ENCODE measurements at places on chromosomes 7 and 10. TPM values are rescaled to one million over a fixed set of nuclear protein-coding genes. Genes with fewer than 3 reads are reported as not detected.

GRCh38 chr10:20058135-20058534 lies 241.9 kb downstream of the PLXDC2 start:
- no peak for DNase-seq

- DNase-seq = no peak
These were observed 54.5 kb downstream of the WDFY4 start for GRCh38 chr10:48739170-48739569.

- DNase-seq = peak; percentile 12
These were observed 91.1 kb upstream of the DNAJB12 start for GRCh38 chr10:72445851-72446250.

GRCh38 chr10:24483701-24484100 lies 240.0 kb downstream of the ARHGAP21 start:
- no peak for DNase-seq

- DNase-seq = no peak
These were observed 25.4 kb upstream of the EXOC6 start for GRCh38 chr10:92822964-92823363.

DNA sequence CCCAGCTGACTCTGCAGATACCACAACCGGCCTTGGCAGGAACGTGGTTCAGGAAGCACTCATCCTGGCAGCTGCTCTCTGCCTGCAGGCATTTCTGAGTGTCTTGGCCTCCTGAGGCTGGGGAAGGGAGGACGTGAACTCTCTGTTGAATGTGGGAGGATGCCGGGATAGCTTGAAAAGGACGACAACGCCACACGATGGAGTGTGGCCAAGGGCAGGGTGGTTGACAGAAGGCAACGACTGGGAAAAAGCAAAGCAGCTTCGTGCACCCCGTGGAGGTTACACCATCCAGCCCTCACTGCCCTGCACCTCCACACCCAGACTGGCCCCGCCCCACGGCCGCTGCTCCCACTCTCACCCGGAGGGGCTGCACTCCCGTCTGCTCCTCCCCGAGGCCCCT lies 466.1 kb upstream of the FOXK1 start:
- peak; percentile 50 for DNase-seq

DNA sequence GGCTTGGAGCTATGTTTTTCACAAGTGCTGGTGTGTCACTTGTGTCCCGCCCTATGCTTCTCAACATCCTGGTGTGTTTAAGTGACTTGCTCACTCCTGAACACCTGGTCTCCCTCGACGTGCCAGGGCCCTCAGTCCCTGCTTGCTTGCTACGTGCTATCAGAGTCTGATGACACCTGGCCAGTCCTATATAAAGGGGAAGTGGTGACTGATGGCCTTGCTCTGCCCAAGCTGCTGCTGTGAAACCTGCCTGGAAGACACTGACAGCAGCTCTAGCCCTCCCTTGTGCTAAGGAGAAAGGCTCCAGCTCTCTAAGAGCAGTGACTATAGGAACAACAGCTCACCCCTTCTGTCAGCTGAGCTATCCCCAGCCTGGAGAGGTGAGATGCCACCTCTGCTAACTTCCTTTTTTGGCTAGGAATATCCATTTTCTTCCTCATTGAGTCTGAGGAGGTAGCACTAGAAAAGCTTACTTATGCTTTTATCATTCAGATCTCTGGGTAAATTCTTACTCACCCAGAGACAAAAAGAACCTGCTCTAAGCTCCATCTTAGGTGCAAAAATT lies 77.2 kb upstream of the PLXNA4 start:
- no peak for DNase-seq

DNA sequence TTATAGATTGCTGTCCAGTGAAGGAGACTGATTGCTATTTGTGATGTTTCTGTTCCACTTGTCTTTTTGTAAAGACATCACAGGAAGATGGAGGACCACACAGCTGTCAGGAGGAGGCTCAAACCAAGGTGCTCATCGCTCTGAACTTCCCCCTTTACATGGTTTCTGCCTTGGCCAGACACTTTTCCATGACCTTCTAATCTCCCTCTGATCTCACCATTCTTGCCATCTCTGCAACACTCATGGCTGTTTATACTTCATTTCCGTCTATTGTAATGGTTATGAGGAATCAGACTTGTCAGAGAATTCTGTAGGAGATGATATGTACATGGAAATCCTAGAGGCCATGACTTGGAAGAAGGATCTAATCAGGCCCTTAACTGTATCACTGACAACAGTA lies 1.7 kb upstream of the TAS2R5 start:
- DNase-seq = no peak

- peak; percentile 81 for DNase-seq
These were observed 110.8 kb downstream of the JAZF1 start for GRCh38 chr7:28069807-28070206.

- DNase-seq = no peak
These were observed 32.4 kb downstream of the BTBD16 start for GRCh38 chr10:122303271-122304053.

DNA sequence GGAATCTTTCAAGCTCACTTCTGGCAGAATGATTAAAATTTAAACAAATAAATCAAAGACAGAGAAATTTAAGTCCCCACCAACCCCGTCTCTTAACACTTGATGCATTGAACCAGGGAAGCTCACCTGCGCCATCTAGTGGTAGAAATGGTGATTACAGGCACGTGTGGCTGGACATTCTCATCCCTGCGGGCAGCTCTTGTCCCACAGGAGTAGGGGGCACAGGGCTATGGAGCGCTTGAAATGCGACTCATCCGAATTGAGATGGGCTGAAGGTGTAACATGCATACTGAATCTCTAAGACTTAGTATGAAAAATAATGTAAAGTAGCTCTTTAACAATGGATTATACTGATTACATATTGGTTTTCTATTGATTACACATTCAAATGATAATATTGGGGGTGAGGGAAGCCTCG lies 24.8 kb upstream of the SLIT1 start:
- peak; percentile 91 for DNase-seq

GRCh38 chr10:44747593-44748172 lies 163.5 kb upstream of the TMEM72 start:
- DNase-seq = peak; percentile 49

VKORC1L1 gene
- total RNA-seq = 34.7 TPM

SNX10 gene
- 16.9 TPM for total RNA-seq

CALHM1 gene
- total RNA-seq = 0.20 TPM

CYP2C18 gene
- total RNA-seq = 0.17 TPM

OR2A1 gene
- total RNA-seq = 0.10 TPM

UNCX gene
- 1.8 TPM for total RNA-seq

CUBN gene
- total RNA-seq = 10.6 TPM

Data from spinal cord (tissue), 10 donors.